ENCODE measurements at places on chromosomes 12 and 14.

DNA sequence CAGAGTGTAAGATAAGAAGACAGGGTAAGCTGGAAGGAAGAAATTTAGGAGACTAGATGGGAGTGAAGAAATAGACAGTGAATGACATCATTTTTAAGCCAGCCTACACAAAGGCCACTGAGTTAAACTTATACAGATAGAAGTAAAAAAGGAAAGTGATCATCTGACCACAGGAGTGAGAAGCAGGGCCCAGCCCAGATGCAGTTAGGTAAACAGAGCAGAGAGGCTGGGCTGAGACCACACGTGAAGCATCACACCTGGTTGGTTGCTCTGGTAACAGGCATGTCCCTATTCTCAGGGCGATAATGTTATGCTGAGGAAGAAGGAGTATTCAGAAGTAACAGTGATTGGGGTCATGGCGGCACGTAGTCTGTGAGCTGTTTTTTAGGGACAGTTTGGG lies 1079.4 kb downstream of the AACS start:
- no peaks in the 10 kb centered on the region for H3K4me1 ChIP-seq
- no peak for DNase-seq
- no peaks in the 10 kb centered on the region for H3K36me3 ChIP-seq
- no peaks in the 10 kb centered on the region for H3K27me3 ChIP-seq
- H3K4me3 ChIP-seq: no peak overlapping the region

GRCh38 chr14:105315211-105315721 lies 718 bp downstream of the PACS2 start:
- DNase-seq: no peak
- H3K27ac ChIP-seq: peak overlapping the region; percentile 69
- peak overlapping the region; percentile 68 for H3K4me3 ChIP-seq
- peaks cover 34% of the 10 kb centered on the region for H3K4me1 ChIP-seq
- H3K27me3 ChIP-seq: no peaks in the 10 kb centered on the region

DNA sequence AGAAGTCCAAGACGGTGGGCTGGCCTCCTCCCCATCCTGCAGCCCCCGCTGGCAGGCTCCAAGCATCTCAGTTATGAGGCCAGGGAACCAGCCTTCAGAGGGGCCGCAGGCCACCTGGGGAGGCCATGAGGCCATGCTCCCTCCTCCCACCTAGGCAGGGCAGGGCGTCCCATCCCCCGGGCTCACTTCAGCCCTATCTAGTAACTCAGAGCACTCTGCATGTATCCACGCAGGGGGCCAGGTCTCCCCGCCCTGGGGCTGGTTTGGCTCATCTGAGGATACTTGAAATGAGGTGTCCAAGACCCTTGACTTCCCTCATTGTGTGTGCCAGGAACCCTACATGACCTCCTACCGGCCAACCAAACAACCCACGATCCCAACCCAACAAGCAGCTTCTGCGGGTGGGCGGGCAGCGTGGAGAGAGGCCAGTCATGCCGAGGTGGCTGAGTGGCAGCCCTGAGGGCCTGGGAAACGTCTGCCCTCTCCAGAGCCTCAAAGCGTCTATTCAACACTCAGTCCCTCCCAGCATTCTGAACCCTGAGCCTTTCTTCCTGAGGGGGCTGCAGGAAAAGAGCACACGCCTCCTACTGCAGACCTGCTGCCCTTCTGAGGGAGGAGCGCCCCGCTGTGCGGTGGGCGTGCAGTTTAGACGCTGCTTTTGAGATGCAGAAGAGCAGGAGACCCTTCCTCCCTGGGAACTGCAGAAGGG lies 16.8 kb downstream of the ISCA2 start:
- no peak overlapping the region for H3K27ac ChIP-seq
- H3K27me3 ChIP-seq: no peaks in the 10 kb centered on the region
- DNase-seq: no peak
- H3K4me3 ChIP-seq: no peak overlapping the region
- peaks cover 5% of the 10 kb centered on the region for H3K36me3 ChIP-seq

- no peak overlapping the region for H3K27ac ChIP-seq
- H3K36me3 ChIP-seq: no peaks in the 10 kb centered on the region
- no peaks in the 10 kb centered on the region for H3K4me1 ChIP-seq
- DNase-seq: no peak
Observed at GRCh38 chr12:103166949-103167348, 209.5 kb downstream of the ASCL1 start.

DNA sequence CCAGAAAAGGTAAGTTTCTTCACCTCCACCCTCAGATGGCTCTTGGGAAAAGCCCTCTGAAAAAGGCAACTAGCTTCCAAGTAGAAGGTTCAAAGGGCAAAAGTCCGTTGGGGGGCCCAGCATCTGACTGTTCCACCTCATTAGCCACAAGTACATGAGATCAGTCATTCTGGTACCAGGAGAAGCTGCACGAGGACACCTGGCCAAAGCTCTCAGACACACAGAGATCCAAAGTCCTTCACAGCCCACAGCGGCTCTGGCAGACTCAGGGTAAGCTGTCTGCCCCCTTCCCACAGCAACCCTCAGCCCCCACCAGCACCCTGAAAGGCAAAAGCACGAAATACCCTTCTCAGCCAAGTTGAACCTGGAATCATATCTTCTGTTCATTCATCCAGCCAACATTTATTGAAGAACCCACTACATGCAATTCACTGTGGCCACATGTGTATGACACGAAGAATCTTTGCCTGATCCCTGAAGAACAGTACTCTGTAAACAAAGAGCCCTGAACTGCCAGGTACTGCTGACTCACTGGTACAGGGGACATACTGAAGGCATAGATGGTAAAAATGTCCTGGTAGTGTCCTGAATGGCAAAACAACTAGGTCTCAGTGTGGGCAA lies 19.0 kb downstream of the SLC7A7 start:
- DNase-seq: no peak
- no peak overlapping the region for H3K27ac ChIP-seq
- H3K27me3 ChIP-seq: peaks cover 11% of the 10 kb centered on the region
- H3K4me1 ChIP-seq: no peaks in the 10 kb centered on the region
- no peaks in the 10 kb centered on the region for H3K36me3 ChIP-seq

DNA sequence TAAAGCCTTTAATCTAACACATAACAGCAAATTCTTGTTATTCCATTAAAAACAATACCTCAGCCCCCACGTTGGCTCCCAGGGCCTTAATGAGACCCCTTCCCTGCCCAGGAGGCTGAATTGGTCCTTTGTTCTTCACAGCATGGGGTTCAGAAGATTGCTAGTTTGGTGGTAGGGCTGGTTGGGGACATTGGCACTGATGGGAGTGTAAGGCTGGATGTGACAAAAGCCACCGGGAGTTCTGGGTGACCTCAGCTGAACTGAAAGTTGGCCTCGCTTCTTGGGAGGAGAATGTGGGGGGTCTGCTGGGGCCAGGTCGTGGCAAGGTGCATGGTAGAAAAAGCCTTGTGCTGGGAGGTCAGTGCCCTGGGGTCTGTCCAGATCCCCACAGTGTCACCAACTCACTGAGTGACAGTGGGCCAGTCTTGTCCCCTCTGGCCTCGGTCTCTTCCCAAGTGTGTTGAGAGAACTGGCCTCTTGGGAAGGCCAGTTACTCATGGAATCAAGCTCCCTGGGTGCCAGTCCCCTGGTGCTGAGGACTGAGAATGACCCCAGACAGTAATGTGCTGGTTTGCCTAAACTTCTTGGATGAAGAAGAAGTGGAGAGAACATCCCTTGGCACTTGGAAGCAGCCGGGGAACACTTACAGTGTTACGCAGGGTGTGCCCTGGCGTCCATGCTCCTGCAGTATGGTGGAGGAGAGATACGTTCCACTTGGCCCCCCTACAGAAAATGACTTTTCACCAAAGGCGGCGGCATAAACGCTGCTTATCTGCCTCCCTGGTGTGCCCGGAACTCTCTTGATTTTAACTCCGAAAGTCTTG lies 283.7 kb upstream of the RTL1 start:
- H3K27me3 ChIP-seq: no peaks in the 10 kb centered on the region
- no peak overlapping the region for H3K4me3 ChIP-seq
- H3K27ac ChIP-seq: no peak overlapping the region
- no peaks in the 10 kb centered on the region for H3K4me1 ChIP-seq
- H3K36me3 ChIP-seq: no peaks in the 10 kb centered on the region
- DNase-seq: no peak

DNA sequence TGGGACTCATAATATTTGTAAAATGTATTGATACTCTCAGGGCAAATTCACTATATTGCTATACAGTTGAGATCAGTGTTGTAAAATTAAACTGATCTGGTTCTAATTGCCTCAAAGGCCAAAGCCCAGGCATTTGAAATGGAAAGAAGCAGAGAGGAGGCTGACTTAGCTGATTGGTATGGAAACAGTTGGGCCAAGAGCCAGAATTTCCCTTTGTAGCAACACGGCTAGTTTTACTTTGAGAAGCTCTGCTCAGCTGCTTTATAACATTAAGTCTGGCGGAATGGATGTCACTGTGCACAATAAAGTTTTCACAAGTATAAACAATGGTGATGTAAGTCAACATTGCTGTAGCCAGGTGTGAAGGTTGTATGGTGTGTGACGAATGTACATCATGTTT lies 186.4 kb downstream of the MSRB3 start:
- no peak overlapping the region for H3K27ac ChIP-seq
- H3K4me3 ChIP-seq: no peak overlapping the region
- no peaks in the 10 kb centered on the region for H3K27me3 ChIP-seq
- H3K36me3 ChIP-seq: no peaks in the 10 kb centered on the region
- H3K4me1 ChIP-seq: no peaks in the 10 kb centered on the region

DNA sequence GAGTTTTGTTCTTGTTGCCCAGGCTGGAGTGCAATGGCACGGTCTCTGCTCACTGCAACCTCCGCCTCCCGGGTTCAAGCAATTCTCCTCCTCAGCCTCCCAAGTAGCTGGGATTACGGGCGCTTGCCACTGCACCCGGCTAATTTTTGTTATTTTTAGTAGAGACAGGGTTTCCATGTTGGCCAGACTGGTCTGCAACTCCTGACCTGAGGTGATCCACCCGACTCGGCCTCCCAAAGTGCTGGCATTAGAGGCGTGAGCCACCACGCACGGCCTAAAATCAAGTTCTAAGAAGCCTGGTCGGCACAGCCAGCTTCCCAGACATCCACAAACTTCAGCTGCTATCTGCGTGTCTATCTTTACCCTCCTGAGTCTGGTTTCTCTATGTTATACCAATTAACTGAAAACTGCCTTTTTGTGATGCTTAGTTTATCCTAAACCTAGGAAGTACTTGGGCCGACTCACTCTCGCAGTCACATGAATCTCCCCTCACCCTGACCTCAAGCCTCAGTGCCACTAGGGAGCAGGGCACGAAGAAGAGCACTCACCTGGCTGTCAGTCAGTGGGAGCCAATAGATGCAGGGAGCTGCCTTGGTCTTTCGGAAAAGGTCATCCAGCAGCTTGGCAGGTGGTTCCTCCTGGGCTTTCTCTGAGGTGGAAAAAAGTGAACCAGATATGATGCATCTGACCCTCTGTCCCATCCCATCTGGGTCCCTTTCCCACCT lies 3.4 kb upstream of the CDH24 start:
- no peak overlapping the region for H3K4me3 ChIP-seq
- no peaks in the 10 kb centered on the region for H3K27me3 ChIP-seq
- no peak for DNase-seq
- H3K36me3 ChIP-seq: peaks cover 58% of the 10 kb centered on the region
- no peak overlapping the region for H3K27ac ChIP-seq
- peaks cover 23% of the 10 kb centered on the region for H3K4me1 ChIP-seq

- H3K27me3 ChIP-seq: no peaks in the 10 kb centered on the region
- peak overlapping the region; percentile 94 for H3K4me3 ChIP-seq
- peaks cover 51% of the 10 kb centered on the region for H3K4me1 ChIP-seq
- peak overlapping the region; percentile 99 for H3K27ac ChIP-seq
Observed at GRCh38 chr12:6866920-6867412, 365 bp upstream of the TPI1 start.

DNA sequence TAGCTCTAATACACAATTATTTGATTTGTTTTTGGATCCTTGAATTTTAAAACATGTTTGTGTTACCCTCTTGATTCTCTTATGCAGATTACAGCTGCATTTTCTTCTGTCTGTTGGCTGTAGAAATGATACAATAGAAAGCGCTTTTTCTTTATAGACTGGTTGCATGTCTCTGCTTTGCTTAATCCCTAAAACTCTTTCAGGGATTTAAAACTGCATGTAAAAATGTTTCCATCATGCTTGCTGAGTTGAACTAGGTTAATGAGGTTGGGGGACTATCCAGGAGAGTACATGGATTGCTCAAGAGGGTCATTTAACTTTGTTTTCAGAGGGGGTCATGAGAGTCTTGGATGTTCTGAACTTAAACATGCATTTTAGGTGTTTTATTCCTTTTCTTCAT lies 166.4 kb upstream of the IFNG-AS1 start:
- no peaks in the 10 kb centered on the region for H3K27me3 ChIP-seq
- no peak overlapping the region for H3K4me3 ChIP-seq
- peaks cover 3% of the 10 kb centered on the region for H3K4me1 ChIP-seq
- no peak overlapping the region for H3K27ac ChIP-seq
- no peaks in the 10 kb centered on the region for H3K36me3 ChIP-seq

DNA sequence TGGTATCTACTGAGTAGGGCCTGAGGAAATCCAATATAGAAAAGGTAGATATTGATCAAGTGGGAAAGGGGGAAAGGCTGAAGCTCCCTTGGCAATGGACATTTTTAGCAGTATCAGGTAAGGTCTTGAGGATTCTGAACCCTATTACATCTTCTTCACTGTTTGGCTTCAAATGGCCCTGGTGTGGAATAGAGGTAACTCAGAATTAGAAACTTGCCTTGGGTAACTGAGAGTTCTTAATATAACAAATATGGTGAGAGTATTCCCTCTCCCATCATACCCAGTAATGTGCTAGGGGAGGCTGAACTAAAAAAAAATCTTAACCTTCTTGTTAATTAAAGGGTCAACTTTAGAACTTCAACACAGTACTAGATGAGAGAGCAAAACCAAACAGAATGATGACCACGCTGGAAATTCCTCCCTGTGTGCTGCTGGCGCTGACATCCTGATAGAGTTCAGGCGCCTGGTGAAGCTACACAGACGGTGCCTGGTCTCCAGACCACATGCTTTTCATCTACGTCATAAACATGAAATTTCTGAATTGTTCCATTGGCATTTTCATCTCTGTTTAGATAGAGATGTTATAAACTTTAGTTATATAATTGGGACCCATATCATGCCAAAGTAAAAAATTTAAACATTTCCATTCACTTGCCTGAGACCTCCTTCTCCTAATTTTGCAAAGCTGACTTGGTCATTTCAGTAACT lies 128.3 kb downstream of the AKAP6 start:
- H3K36me3 ChIP-seq: no peaks in the 10 kb centered on the region
- no peak for DNase-seq
- H3K27ac ChIP-seq: no peak overlapping the region
- no peak overlapping the region for H3K4me3 ChIP-seq
- no peaks in the 10 kb centered on the region for H3K27me3 ChIP-seq

GRCh38 chr12:117328556-117329100 lies 32.8 kb downstream of the NOS1 start:
- H3K27me3 ChIP-seq: no peaks in the 10 kb centered on the region
- DNase-seq: no peak
- no peak overlapping the region for H3K4me3 ChIP-seq
- no peak overlapping the region for H3K27ac ChIP-seq
- no peaks in the 10 kb centered on the region for H3K36me3 ChIP-seq

- no peaks in the 10 kb centered on the region for H3K4me1 ChIP-seq
- H3K27me3 ChIP-seq: peaks cover 10% of the 10 kb centered on the region
- H3K36me3 ChIP-seq: no peaks in the 10 kb centered on the region
- DNase-seq: no peak
Observed at GRCh38 chr14:24712374-24712773, 78.4 kb upstream of the GZMB start.

- no peak overlapping the region for H3K27ac ChIP-seq
- DNase-seq: no peak
- H3K4me1 ChIP-seq: no peaks in the 10 kb centered on the region
Observed at GRCh38 chr14:86989285-86989684, 1003.7 kb downstream of the GALC start.

All from esophagus squamous epithelium (tissue), 5 donors.